ENCODE measurements at places on chromosomes 2 and 18. TPM values are rescaled to one million over a fixed set of nuclear protein-coding genes. Genes with fewer than 3 reads are reported as not detected.

DNA sequence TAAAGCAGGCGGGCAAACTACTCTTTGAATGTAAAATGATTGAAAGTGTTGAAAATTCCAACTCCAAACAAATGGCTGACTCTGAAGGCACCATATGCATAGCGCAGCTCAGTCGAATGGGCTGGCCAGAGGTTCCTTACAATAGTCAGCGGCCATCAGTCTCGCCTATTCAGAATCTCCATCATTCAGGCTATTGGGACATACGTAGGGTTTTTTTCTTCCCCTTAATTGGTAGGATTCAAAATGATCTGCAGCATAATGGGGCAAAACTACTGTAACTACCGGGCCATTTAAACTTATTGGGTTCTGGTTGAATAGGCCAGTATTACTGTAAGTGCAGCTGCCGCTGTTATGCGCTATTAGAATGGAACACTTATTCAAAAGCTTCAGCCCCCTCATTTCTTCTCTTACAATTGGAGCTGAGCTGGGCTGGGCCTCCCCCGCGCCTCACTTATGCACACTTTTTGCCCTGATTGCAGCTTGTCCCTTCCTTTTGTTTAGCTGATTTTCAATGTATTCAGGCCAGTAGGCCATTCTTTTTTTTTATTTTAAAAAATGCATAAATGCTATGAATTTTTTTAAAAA, 40.4 kb downstream of the SLC9A4 start:
- no peak overlapping the region for H3K27ac ChIP-seq
- DNase-seq = no peak

DNA sequence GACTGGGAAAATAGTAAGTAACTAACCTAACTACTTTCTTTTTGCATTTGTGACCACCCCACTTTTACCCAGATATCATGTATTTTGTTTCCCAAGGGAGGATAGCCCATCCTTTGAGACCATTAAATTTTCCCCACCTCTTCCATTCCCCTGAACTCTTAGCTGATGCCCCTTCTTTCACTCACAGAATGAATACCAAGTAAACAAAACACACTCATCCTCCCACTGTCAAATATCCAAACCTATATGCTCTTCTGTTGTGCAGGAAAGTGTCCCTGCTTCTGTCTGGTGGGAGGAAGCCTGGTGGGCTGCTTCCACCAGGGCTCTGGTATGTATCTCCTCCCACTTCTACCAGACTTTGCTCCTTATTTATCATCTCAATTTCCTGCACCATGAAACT, 64.6 kb upstream of the PARD3B start:
- H3K4me3 ChIP-seq = no peak overlapping the region
- H3K27ac ChIP-seq = no peak overlapping the region
- no peak for DNase-seq
- no peaks in the 10 kb centered on the region for H3K36me3 ChIP-seq
- no peaks in the 10 kb centered on the region for H3K27me3 ChIP-seq
- no peaks in the 10 kb centered on the region for H3K4me1 ChIP-seq

DNA sequence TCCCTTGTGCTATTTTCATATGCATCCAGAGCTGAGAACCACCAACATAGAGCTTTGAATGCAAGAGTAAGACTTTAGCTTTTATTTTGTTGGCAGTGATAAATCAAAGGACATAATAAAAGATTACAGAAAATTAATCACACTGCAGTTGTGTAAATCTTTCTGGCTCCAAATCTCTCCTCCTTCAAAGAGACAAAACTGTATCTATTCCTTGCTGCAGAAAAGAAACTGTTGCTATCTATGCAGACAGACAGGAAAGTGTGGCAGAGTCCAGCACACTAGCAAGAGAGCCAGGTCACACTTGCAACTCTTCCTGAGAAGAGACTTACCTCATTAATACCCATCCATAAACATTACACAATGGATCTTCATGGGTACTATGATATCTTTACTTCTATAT, 57.5 kb downstream of the DTNB start:
- no peak for DNase-seq
- H3K4me3 ChIP-seq = no peak overlapping the region
- no peak overlapping the region for H3K27ac ChIP-seq
- peaks cover 13% of the 10 kb centered on the region for H3K4me1 ChIP-seq

GRCh38 chr2:30147196-30147714, 448 bp downstream of the YPEL5 start:
- peaks cover 30% of the 10 kb centered on the region for H3K27me3 ChIP-seq
- peaks cover 21% of the 10 kb centered on the region for H3K4me1 ChIP-seq
- H3K27ac ChIP-seq = no peak overlapping the region
- H3K36me3 ChIP-seq = no peaks in the 10 kb centered on the region

Gene UGT1A3
- not detected for total RNA-seq

Gene NTSR2
- not detected for total RNA-seq

Gene LYPD6
- 7.3 TPM for total RNA-seq

All from neural crest cell (in vitro differentiated cells).